ENCODE measurements at places on chromosomes 3 and 15. TPM values are rescaled to one million over a fixed set of nuclear protein-coding genes. Genes with fewer than 3 reads are reported as not detected.

Gene LRRN1
- total RNA-seq: 58.4 TPM

Gene ANKRD34C
- total RNA-seq: not detected

Gene C3orf52
- 11.0 TPM for total RNA-seq

Gene DNAH12
- 0.05 TPM for total RNA-seq

Gene CLRN1
- 0.23 TPM for total RNA-seq

- no peak for DNase-seq
Measured at GRCh38 chr15:94001255-94001801, 230.0 kb upstream of the MCTP2 start.

DNA sequence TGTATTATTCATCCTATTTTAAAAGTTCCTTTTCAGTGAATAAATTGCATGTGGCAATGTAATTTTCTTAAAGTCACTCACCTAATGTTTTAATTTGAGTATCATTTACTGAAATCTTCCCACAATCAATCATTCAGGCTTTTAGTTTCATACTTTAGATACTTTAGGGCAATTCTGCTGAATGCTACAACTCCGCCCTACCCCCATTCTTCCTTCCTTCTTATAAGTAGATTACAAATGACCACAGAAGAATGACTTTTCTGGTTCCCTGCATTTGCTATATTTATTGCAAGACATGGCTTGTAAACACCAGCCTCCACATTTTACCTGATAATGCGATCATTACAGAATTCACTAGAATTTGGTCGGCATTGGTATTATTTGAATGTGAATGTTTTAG is 1061.9 kb downstream of the FHIT start:
- no peak for DNase-seq

GRCh38 chr15:81572190-81572589 is 198.2 kb upstream of the TMC3 start:
- no peak for DNase-seq

- no peak for DNase-seq
Measured at GRCh38 chr15:31302778-31303725, 23.6 kb upstream of the KLF13 start.

DNA sequence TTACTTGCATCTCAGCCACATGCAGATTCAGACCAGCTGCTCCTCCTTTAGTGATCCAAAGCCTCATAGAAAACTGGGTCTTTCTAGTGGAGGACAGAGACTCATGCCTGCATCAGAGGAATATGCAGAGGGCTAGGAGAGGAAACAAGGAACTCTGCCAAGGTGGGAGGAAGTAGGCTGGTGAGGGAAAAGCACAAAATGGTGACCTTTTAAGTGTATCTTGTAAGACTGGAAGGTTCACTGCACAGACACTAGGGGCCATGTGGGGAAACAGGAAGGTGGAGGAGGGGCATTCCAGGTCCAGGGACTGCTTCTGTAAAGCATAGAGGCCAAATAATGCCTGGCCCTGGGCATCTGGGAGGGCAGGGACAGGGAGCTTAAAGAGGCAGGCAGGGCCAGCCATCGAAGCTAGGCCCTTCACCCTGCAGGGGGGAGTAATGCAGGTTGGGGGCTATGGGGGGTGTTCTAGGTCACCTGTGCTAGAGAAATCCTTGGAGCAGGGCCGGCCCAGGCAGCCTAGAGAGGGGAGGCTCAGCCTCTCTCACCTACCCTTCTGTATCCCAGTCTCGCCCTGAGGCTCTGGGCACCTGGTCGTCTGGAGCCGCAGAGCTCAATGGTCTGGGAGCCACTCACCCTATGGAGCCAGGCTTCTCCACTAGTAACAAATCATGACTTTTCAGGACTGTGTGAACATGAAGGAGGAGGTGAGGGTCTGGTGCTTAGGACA is 117.7 kb downstream of the DNAJB8 start:
- no peak for DNase-seq

- DNase-seq: no peak
Measured at GRCh38 chr3:190339130-190339529, 16.9 kb upstream of the CLDN1 start.

DNA sequence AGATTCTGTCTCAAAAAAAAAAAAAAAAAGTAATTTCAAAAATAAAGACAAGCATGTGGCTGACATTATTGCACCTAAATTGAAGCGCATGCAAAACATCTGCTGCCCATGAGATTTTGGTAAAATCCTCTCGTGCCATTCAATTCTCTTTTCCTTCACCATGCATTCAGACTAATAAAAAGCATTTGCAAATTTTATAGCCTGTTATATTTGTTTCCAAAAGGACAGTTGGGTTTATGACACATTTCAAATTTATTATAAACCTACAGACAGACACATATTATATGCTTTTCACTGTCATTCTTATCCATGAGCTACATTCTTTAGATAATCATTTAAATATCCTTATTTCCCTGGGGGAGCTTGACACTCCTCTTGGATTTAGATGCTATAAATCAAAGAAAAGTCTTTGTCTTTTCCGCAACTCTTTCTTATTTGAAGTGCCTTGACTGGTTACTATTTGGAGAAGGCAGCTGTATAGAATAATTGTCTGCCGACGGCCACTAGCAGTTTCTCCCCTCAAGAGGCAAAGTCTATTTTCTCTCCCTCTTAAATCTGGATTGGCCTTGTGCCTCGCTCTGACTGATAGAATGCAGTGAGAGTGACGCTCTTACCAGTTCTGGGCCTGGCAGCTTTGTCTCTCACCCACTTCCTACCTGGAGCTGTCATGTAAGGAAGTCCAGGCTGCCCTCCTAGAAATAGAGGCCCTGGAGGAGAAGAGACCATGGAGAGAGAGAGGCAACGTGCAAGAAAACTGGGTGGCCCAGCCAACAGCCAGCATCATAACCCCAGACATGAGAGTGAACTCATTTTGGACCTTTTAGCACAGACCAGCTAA is 6.8 kb upstream of the LRIG1 start:
- no peak for DNase-seq

- DNase-seq: no peak
Measured at GRCh38 chr3:109336291-109336861, 970 bp downstream of the DPPA4 start.

DNA sequence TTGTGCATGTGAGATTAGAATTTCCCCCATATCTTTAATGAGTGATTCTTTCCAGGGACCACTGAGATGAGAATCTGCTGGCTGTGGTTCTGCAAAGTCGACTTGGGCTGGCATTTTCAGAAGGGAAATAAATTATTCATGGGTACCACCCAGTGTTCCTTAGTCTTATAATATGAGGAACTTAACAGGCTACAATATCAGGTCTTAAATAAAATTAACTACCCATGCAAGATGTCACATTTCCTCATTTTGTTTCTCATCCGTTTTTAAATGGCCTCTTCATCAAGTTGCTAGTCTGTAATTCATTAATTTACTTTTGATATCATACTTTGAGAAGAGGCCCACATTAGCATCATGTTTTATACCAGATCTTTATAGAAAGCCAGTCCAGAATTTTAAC is 58.3 kb upstream of the SKOR1 start:
- DNase-seq: no peak

GRCh38 chr3:150479370-150479769 is 66.9 kb downstream of the SERP1 start:
- no peak for DNase-seq

DNA sequence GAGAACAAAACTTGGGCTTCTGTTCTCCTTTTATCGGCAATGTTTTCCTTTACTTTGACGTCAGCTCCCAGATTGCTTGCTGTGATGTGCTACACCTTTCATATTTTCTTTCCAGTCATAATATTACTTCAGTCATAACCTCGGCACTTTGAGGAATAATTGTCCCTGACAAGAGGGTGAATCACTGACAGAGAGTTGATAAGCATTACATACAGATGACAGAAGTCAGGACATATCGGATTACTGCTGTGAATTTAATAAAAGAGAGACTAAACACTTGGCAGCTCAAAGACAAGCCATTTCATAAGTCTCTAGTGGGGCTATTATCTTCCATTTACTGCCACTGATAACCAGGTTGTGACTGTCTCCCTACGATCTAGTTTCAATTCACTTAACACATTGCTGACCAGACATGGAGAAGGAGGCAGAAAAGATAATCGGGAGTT is 362.1 kb upstream of the ARRDC4 start:
- DNase-seq: no peak

GRCh38 chr3:131526801-131527347 is 24.1 kb upstream of the MRPL3 start:
- peak; percentile 5 for DNase-seq

- DNase-seq: no peak
Measured at GRCh38 chr15:43210172-43210745, 10.6 kb downstream of the EPB42 start.

- DNase-seq: no peak
Measured at GRCh38 chr3:133016838-133017309, 21.3 kb upstream of the TMEM108 start.

All from prostate gland (tissue), 2 donors.